ENCODE measurements at places on chromosomes 12 and 14.
A peak's percentile ranks its signal among the peaks of the same experiment; 100 is the strongest.

GRCh38 chr12:113857371-113857770 is 108.8 kb downstream of the RBM19 start:
- DNase-seq: no peak

- no peak for DNase-seq
Measured at GRCh38 chr12:12909995-12910420, 18.6 kb downstream of the GPRC5A start.

DNA sequence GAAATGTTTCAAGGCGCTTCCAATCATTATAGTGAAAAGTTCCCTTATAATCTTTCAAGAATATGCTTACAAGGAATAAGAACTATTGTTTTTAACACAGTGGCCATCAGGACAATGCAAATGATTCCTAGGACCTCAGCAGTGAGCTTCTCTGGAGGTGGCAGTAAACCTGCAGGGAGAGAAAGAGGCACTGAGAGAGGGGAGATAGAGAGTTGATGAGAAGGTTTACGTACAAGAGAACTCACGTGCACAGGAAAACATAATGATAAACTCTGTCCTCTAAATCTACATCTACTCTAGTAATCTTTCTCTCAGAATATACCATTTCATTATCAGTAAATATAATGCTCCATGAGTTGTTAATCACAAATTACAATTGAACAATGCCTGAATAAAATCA is 715 bp downstream of the KLRC4 start:
- no peak for DNase-seq

- no peak for DNase-seq
Measured at GRCh38 chr14:97390096-97390724, 593.0 kb downstream of the VRK1 start.

- no peak for DNase-seq
Measured at GRCh38 chr14:90553298-90553920, 156.6 kb downstream of the CALM1 start.

DNA sequence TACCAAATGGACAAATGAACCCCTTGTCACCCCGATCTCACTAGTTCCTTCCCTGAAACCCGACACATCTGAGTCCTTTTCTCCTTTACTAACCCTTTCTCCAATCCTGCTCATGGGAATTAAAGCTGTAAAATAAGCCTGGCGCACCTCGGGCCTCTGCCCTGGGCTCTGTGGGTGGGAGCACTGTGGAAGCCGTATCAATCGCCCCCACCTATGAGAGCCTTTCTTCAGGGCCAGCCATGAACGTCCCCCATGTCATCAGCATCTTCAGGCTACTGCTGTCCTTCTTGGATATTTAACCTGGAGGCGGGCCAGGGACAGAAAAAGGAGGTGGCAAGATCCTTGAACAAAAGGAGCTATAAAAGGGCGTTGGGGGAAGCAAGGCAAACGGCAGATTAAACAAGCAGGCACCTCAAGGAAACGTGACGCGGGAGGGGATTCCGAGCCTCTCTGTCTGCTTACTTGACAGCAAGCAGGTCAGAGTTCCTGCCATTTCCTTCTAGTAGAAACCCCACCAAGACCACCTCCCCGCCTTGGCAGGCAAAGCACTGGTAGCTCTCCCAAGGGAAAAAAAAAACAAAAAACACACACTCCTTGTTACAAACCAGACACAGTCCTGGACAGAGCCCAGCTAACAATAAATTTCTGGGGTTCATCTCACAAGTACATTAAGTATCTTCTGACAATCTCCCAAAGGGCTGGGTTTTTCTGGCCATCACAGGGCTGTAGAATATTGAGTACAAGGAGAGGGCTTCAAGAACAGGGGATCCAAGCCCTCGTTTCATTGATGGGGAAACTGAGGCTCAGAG is 62.9 kb downstream of the DPF3 start:
- no peak for DNase-seq

GRCh38 chr12:11836282-11837151 is 187.0 kb downstream of the ETV6 start:
- DNase-seq: peak; percentile 45

- DNase-seq: no peak
Measured at GRCh38 chr12:46492471-46493085, 120.0 kb upstream of the SLC38A2 start.
